T-helper 9 cell (primary cell): ENCODE measurements at places on chromosomes 7 and 10.

GRCh38 chr10:33064706-33065105 is 106.7 kb upstream of the ITGB1 start:
- DNase-seq, result no peak

GRCh38 chr7:69775231-69775771 is 177.0 kb downstream of the AUTS2 start:
- DNase-seq, result no peak

GRCh38 chr7:40793132-40793531 is 658.3 kb downstream of the SUGCT start:
- no peak for DNase-seq

DNA sequence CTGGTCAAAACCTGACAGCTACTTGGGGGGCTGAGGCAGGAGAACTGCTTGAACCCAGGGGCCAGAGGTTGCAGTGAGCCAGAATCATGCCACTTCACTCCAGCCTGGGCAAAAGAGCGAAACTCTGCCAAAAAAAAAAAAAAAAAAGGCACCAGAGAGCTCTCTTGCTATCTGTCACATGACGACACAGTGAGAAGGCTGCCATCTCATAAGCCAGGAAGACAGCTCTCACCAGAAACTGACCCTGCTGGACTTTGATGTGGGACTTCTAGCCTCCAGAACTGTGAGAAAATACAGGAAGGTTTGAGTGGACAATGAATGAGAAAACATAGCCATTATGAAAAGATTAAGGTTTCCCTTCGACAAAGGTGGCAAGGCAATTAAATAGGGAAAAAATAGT is 51.1 kb upstream of the KCNIP2 start:
- DNase-seq, result no peak

GRCh38 chr10:5644930-5645329 is 21.5 kb downstream of the ASB13 start:
- no peak for DNase-seq

DNA sequence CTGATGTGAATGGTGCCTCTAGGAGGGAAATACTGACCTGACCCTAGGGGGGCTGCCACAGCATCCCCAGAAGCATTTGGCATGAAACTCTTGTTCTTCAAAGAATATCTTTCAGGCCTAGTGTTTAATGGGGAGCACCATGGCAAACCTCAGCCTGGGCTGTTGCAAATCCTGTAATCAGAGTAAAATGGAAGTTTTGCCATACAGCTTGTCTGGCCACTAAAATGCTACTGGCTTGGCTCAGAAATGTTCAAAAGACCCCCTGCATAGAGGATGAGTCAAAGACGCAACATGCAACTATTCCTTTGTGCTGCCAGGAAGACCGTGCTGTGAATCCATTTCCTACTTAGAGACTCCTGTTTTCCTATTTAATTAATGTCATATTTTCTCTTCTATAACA is 26.7 kb downstream of the HECW1 start:
- DNase-seq, result no peak
